ENCODE measurements at places on chromosomes 3 and 15. TPM values are rescaled to one million over a fixed set of nuclear protein-coding genes. Genes with fewer than 3 reads are reported as not detected.

The MUC4 gene
- total RNA-seq = 0.72 TPM

The CD96 gene
- not detected for total RNA-seq

The ADAMTS9 gene
- 92.7 TPM for total RNA-seq

The HRG gene
- not detected for total RNA-seq

The CLDND1 gene
- 167 TPM for total RNA-seq

The TMPRSS7 gene
- total RNA-seq = not detected

The GOLGA8G gene
- not detected for total RNA-seq

The DAZL gene
- not detected for total RNA-seq

The TEX55 gene
- 0.06 TPM for total RNA-seq

The TSEN2 gene
- total RNA-seq = 6.3 TPM

The TGM4 gene
- total RNA-seq = not detected

The DBR1 gene
- 11.8 TPM for total RNA-seq

The TMIE gene
- total RNA-seq = not detected

The ZBBX gene
- total RNA-seq = not detected

The GPR62 gene
- not detected for total RNA-seq

Measured in epithelial cell of proximal tubule (primary cell).